DMS153 (cell line): ENCODE measurements at places on chromosomes 13 and 19.

DNA sequence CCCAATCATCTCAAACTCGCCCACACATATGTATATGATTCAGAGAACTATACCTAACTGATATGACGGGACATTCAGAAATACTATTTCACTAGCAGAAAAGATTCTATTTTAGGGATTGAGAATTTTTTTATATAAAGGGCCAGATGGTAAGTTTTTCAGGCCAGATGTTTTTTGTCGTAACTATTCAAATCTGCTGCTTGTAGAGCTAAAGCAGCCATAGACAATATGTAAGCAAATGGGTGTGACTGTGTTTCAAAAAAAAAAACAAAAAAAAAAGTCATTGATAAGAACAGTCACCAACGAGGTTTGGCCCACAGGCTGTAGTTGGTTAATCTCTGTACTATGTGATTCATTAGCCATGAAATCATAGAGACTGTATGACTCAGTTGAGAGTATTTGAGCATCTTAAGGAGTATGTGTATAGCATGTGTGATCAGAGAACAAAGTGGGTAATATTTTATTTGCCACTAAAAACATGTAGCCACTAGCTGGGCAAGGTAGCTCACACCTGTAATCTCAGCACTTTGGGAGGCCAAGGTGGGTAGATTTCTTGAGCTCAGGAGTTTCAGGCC is 2724.7 kb downstream of the PCDH9 start:
- DNase-seq, result no peak

- DNase-seq, result no peak
Observed at GRCh38 chr19:16627193-16627927, 644 bp downstream of the MED26 start.

DNA sequence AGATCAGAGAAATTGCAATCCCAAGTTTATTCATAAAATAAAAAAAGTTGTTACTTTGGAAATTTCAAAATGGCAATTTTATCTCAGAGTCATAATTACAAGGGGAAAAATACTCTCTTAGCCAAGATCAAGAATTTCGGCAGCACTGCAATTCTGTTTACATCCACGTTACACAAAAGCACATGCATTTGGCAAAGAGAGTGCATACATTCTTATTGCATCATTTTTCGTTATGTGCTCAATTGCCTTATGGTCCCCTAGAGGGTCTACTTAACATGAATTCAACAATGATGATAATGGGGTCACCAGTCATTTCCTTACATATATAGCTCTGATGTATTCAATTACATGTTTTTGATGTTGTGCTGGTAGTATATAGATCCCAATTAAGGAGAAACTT is 498.0 kb downstream of the DIAPH3 start:
- no peak for DNase-seq

- DNase-seq, result no peak
Observed at GRCh38 chr13:22369840-22370239, 699.0 kb downstream of the FGF9 start.

- DNase-seq, result no peak
Observed at GRCh38 chr19:56015756-56016155, 29.2 kb downstream of the NLRP5 start.

DNA sequence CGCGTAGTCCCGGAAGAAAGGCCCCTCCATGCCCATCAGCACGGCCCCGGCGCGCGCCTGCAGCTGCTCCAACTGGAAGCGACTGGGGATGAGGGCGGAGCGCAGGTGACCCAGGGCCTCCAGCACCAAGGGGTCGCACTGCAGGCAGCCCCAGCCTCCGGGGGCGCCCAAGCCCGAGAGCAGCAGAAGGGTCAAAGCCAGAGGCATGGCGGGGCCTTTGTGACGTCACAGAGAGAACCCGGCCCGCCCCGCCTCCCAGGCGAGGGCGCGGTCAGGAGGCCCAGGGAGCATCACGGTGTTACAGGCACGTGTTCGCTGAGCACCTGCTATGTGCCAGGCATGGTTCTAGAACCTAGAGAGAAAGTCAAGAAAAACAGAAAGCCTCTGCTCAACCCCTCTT is at the start of gene IZUMO2:
IZUMO2 (minus strand) TSS at position 294 of the 400 bp plus-strand sequence; CDS start at position 207, 87 bp downstream.
- DNase-seq, result no peak

- DNase-seq, result no peak
Observed at GRCh38 chr19:5039642-5040543, 71.0 kb downstream of the KDM4B start.

- DNase-seq, result no peak
Observed at GRCh38 chr13:32135056-32135390, 103.4 kb downstream of the FRY start.

- no peak for DNase-seq
Observed at GRCh38 chr13:30968846-30969245, 36.4 kb downstream of the TEX26 start.

DNA sequence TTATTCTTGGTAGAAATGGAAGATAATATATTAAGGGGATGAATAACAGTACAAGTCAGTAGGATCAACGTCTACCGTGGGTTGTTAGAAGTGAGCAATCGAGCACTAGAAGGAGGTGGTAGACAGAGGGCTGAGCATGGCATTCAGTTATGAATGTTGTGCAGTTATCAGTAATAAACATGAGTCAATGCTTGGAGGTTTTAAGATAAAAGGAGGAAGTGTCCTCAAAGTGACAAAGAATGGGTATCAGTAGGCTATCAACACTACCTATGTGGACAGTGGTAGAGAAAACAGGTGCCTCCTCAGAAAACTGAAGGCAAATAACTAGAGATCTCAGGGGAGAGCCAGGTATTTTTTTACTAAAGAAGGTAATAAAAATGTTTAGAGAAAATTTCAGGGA is 1607.0 kb downstream of the PCDH9 start:
- no peak for DNase-seq

- no peak for DNase-seq
Observed at GRCh38 chr13:23725922-23726321, 155.7 kb downstream of the TNFRSF19 start.

DNA sequence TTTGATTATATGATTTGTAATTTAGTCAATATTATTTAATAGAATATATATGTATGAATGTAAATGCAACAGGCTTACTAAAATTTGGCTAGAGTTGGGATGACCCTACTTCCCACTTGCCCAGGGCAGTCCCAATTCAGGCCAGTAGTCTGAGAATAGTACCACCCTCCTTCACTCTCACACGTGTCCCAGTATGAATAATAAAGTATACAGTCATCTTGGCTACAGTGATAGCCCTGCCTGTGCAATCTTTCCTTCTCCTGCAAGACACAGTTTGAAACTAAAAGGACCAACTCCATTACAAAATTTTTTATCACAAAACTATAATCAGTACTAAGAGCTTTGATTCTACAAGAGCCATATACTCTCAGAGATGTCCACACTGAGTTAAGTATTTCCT is 76.2 kb downstream of the SACS start:
- DNase-seq, result no peak

DNA sequence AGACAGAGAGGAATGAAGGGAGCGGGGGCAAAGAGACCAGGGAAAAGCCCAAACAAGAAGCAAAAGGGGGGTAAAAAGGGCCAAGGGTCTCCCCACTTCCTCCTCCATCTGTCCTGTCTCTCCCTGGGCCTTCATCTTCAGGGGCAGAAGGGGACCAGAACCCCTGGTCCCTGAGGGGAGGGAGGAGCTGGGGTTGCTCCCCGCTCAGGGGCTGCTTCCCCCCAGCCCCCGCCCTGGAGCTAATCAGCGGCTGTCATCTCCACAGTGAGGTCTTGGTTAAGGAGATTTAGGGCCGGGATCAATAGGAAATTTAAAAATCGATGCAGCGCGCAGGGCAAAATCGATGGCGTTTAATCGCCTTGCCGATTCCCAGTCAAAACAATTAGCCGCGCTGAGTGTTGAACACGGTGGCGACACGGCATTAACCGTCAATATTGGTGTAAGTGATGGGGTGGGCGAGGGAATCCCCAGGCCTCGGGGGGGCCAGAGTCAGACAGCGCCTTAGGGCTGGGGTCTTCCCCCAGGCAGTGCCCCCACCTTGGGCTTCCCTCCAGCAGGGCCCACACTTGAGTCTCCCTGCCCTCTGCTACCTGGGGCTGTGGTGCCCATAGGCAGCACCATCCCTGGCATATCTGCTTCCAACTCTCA is 29.5 kb upstream of the POU2F2 start:
- no peak for DNase-seq

DNA sequence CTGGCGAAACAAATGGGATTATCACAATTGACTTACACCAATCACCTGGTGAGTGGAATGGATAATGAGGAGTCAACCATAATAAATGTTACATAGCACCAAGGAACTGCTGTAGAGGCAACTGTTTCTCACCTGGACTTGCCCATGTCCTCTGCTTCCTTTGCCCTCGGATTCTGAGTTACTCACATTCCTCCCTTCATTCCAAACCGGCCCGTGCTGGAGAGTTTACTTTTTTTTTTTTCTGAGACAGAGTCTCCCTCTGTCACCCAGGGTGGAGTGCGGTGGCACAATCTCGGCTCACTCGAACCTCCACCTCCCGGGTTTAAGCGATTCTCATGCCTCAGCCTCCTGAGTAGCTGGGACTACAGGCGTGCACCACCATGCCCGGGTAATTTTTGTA is 41.5 kb upstream of the TSC22D1 start:
- DNase-seq, result no peak

DNA sequence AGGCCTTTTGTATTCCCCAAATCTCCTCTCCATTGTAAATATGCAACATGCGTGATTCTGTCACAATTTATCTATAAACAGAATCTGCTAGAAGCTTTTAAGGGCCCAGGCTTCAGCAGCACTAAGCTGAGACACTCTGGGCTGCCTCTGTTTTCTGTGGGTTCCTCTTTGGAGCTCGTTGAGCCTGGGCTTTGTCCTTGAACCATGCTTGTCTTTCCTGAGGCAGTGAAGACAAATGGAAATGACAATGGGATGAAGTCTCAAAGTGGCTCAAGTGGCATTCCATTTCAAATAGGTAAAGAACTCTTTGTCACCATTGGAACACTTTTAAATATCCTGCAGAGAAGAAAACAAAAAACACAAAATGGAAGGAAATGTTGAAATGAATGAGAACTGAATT is 40.3 kb downstream of the RASL11A start:
- no peak for DNase-seq

- no peak for DNase-seq
Observed at GRCh38 chr13:44549476-44549875, 26.7 kb downstream of the TSC22D1 start.

DNA sequence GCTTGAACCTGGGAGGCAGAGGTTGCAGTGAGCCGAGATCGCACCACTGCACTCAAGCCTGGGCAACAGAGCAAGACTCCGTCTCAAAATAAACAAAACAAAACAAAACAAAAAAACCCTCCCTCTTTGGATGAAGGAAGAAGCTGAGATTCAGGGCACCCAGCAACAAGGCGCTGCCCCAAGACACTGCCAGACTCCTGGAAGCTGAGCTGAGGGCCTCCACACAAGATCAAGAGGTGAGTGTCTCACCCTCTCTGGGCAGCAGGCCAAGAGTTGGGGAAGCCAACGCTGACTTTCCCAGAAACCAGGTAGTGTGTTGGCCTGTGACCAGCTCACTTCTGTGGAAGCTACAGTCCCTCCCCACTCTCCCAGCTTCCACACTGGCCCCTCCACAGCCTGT is 3.7 kb upstream of the TYROBP start:
- no peak for DNase-seq

GRCh38 chr13:32840989-32841713 is 175.1 kb upstream of the KL start:
- DNase-seq, result no peak

- no peak for DNase-seq
Observed at GRCh38 chr13:33679658-33680012, 138.3 kb upstream of the RFC3 start.

GRCh38 chr13:74230984-74231501 is 96.8 kb upstream of the KLF12 start:
- no peak for DNase-seq
